ENCODE measurements at places on chromosomes 4 and X.

DNA sequence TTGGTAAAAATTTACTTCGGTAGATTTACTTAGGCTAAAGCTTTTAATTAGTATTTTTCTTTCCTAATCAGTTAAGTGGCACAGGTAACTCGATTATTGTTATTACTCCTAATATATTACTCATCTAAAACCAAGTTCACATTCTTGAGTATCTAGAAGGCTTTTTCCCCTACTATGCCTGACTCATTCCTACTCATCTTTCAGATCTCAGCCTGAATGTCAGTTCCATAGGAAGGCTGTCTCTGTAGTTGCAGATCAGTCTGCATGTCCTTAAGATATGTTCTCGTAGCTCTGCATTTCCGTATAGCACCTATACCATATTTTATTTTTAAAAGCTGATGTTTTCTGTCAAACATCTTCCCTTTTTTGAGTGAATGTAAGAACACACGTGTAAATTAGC is 5.9 kb upstream of the FAM184B start:
- DNase-seq, result no peak

- no peak for DNase-seq
These were observed 9.1 kb upstream of the YTHDC1 start for GRCh38 chr4:68358988-68359387.

DNA sequence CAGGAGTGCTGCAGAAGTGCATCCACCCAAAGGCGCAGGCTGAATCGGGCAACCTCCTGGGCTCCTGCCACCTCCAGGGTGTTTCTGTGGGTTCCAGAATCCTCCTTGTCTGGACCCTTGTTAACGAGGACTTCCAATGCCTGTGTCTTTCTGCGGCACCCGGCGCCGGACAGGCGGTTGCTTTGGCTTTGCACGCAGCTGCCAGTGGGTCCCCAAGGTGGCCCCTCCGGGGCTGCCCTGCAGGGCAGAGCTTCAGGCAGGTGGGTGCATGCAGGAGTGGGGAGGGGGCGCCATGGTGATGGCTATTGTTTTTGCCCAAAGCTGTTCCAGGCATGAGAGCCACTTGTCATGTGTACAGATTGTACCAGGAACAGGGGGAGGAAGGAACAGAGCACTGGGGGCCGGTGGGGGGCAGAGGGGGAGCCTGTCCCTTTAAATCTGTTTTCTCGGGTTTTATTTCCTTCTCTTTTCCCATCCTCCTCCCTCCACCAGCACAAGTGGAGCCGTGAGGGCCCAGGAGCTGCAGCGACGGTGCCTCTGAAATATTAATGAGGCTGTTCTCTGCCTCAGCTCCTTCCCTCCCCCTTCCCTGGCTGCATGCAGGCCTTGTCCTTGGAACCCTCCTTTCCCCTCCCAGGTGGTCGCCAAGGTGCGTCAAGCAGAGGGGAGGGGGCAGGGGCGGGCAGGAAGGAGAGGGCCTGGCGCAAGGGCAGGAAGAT is 13.1 kb downstream of the ATP2B3 start:
- DNase-seq, result no peak

DNA sequence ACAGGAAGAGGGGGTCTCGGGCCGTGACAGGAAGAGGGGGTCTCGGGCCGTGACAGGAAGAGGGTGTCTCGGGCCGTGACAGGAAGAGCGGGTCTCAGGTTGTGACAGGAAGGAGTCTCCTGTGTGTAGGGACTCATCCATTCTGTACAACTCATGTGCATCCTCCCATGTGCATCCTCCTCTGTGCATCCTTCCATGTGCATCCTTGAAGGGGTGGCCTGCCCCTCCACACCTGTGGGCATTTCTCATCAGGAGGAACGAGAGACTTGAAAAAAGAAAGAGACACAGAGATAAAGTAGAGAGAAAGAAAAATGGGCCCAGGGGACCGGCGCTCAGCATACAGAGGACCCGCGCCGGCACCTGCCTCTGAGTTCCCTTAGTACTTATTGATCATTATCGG is 30.2 kb upstream of the PLCXD1 start:
- DNase-seq, result peak; percentile 4

DNA sequence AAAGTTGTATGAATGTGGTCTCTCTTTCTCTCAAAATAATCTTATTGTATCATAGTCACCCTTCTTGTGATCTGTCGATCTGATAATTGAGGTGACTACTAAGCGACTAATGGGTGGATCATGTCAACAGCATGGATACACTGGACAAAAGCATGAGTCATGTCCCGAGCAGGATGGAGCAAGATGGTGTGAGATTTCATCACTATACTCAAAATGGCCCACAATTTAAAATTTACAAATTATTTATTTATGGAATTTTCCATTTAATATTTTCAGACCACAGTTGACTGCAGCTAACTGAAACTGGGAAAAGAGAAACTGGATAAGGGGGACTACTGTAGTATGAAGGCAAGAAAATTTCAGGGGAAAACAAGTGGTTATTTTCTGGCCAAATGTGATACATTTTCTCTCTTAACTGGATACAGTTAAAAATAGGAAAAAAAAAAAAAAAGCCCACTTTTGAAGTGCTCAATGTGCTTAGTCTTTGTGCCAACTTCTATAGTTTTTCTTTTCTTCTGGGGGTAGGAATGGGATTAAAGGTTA is 25.3 kb downstream of the FAM241A start:
- no peak for DNase-seq

DNA sequence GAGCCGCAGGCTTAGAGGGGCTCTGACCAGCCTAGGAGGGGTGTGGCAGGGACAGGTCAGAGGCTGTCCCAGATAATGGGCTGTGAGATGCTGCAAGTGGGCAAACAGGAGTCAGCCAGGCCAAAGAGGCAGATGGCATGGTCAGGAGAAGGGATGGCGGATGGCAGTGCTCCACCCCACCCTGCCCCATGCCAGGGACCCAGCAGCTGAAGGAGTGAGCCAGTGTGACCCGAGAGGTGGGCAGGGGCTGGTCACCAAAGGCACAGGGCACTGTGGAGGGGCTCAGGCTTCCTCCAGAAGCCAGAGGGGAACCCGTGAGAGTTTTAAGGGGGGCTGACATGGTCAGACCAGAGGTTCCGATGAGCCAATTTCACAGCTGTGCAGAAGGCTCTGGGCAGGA is 96.9 kb downstream of the WFS1 start:
- no peak for DNase-seq

GRCh38 chr4:75235359-75235951 is 278.7 kb downstream of the RCHY1 start:
- no peak for DNase-seq

DNA sequence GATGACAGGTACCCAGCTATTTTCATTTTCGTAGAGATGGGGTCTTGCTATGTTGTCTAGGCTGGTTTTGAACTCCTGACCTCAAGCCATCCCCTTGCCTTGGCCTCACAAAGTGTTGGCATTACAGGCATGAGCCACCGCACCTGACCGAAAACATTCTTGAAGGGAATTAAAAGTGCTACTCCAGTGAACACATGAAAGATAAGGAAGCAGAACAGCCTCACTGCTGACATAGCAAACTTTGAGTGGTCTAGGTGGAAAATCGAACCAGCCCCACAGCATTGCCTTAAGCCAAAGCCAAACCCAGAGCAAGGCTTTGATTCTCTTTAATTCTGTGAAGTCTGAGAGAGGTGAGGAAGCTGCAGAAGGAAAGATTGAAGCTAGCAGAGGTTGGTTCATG is 65.1 kb downstream of the KDM6A start:
- DNase-seq, result no peak

DNA sequence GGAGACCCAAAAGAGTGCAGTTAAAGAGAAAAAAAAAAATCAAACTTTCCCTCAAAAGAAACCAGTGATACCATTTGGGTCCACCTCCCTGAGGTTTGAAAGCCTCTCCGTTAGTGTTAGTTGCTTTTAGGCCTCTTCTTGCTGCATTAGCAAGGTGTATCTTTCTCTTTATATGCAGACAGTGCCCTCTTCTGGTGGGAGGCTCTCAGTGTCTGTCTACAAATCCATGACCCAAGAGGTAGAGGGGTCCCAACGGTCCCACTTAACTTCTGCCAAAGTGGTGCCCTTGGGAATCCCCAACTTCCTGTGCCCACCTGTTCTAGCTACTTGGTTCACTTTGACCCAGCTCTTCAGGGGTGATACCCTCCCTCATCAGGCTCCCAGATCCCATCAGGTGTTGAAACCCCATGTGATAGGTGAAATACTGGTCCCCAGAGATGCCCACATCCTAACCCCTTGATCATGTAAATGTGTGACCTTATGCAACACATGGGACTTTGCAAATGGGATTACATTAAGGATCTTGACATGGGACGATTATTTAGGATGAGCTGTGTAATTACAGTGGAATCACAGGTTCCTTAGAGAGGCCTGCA is 63.7 kb upstream of the CD99 start:
- DNase-seq, result peak; percentile 43

GRCh38 chr4:84677995-84678394 is 95.1 kb downstream of the CDS1 start:
- DNase-seq, result no peak

DNA sequence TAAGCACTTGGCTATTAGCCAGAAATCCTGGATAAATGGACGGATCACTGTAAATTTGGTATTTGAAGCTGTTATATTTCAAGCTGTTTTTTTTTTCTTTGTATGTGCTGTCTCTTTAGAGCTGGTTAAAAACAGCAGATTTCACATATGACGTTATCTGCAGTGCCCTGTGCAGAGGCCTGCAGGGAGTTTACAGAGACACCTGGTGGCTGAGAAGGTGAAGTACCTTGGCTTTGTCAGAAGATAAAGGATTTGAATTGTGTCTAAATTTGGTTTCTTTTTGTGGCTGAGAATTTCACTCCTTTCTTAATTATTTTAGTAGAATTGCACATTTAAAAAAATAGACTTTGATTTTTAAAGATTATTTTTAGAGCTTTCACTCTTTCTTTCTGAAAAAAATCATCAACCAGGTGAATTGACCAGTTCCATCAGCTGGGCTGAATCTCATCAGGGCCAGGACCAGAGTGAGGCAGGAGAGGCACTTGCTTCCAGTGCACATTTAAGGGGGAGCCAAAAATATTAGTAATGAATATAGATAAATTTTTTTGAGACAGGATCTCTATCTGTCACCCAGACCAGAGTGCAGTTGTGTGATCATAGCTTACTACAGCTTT is 9.6 kb upstream of the CHRNA9 start:
- DNase-seq, result no peak

GRCh38 chr4:118154649-118155048 is 120.4 kb downstream of the NDST3 start:
- DNase-seq, result no peak

DNA sequence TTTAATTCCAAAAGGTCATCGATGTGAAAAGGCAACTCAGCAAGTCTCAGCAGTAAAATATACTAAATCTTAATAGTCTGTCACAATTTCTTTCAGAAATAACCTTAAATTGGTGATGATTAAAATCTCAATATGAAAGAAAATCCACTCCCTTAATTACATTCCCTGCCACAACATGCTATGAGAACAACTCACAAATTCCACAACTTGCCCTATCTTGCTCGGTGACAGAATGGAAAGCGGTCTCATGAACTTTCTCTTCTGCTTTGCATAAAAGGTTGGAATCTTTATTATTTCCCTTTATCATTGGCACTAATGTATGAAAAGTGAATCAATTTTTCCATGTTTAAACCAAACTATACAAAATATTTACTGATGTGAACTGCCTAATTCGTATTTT is 380.8 kb downstream of the TMA16 start:
- no peak for DNase-seq

GRCh38 chr4:104488151-104488550 is 6.5 kb downstream of the CXXC4 start:
- no peak for DNase-seq

- DNase-seq, result peak; percentile 53
These were observed 395 bp downstream of the RAB28 start for GRCh38 chr4:13483768-13484121.

Measured in liver (tissue), 10 donors.